ENCODE measurements at places on chromosomes 5 and 9.

DNA sequence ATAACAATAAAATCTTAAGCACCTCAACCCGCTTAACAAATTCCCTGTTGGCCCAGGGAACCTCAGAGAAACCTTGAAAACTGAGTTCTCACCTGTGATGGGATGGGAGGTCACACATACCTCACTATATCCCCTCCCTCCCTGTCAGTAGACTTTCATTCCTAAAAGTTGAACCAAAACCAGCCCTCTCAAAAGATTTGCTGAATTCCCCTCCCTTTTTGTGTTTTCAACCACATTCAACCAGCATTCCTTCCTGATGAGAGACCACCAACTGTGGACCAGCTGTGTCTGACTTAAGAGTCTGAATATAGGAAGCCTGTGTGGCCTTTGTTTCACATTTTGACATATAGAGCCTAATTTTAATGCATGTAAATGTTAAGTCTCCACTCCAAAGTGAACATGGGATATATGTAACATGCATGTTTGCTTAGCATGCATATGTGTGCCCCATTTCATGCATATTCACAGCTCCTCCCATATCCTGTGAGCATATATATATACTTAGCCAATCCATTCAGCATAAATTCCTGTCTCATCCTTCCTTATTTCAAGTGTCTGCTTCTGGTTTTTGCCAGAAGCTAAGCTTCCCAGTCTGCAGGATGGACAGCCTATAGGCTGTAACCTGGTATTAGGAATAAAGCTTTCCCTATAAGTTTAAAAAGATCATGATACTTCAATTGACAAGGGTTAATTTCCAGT, 604.6 kb downstream of the PTPRD start:
- DNase-seq = no peak
- no peak overlapping the region for H3K27ac ChIP-seq
- no peaks in the 10 kb centered on the region for H3K4me1 ChIP-seq
- H3K4me3 ChIP-seq = no peak overlapping the region
- no peaks in the 10 kb centered on the region for H3K27me3 ChIP-seq

GRCh38 chr5:74403771-74404170, 236.8 kb downstream of the ENC1 start:
- H3K27ac ChIP-seq = no peak overlapping the region
- no peak for DNase-seq
- peaks cover 11% of the 10 kb centered on the region for H3K4me1 ChIP-seq
- H3K36me3 ChIP-seq = no peaks in the 10 kb centered on the region
- no peaks in the 10 kb centered on the region for H3K27me3 ChIP-seq

DNA sequence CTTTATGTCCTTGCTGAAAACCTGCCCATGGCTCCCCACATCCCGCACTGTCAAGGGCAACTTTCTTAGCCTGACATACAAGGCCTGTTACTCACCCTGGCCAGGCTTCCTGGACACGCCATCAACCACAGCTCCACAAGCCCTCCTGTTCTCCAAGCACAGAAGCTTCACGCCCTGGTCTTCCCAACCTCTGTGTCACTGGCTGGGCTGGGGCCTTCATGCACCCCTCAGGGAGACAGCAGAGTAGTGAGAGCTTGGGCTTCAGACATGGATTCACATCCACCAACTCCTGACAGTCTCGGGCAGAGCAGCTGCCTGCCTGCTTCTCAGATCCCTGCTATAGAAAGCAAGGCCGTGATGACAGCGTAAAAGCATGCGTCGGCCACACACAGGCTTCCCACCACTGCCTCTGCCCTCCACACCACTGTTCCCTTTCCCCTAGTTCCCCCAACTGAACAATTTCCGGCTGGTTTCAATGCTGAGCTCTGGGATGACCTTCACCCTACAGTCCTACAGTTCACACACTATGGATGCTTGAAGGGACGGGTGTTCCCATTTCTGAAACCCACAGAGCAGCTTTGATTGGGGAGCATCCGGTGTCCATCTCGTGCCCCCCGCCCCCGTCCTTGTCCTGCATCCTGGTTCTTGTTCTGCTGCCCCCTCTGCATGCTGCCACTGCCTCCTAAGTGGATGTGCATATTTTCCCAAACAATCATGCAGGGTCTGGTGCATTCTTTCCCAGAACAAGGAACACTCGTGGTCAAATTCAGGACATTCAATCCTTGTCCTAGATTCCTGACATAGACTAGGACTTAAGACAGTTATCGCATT, 33.4 kb upstream of the ADAMTS2 start:
- H3K36me3 ChIP-seq = no peaks in the 10 kb centered on the region
- peak overlapping the region; percentile 64 for H3K27ac ChIP-seq
- no peak overlapping the region for H3K4me3 ChIP-seq
- no peak for DNase-seq
- peaks cover 4% of the 10 kb centered on the region for H3K27me3 ChIP-seq
- H3K4me1 ChIP-seq = no peaks in the 10 kb centered on the region

DNA sequence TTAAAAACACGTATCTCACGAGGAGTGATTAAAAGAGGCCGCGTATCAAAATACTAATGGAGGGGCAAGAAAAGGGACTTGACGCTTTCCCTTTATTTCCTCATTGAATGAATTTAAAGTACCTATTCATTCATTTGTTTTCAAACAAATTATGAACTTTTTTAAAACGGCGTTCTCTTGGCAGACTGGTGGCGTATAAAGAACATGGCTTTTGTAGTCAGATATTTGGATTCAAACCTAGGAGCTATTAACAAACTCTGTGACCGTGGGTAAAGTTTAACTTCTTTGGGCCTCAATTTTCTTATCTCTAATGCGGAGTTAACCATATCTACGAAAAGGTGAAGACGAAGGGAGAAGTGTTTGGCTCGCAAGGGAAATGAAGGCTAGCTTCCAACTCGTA, 876 bp downstream of the CAAP1 start:
- H3K27me3 ChIP-seq = peaks cover 8% of the 10 kb centered on the region
- peaks cover 9% of the 10 kb centered on the region for H3K36me3 ChIP-seq
- H3K4me1 ChIP-seq = peaks cover 9% of the 10 kb centered on the region
- H3K4me3 ChIP-seq = peak overlapping the region; percentile 99
- no peak for DNase-seq

- no peak overlapping the region for H3K4me3 ChIP-seq
- H3K36me3 ChIP-seq = no peaks in the 10 kb centered on the region
- no peaks in the 10 kb centered on the region for H3K4me1 ChIP-seq
- H3K27me3 ChIP-seq = no peaks in the 10 kb centered on the region
- H3K27ac ChIP-seq = no peak overlapping the region
- no peak for DNase-seq
These were observed 95.0 kb downstream of the APBA1 start for GRCh38 chr9:69577123-69577522.

- peaks cover 13% of the 10 kb centered on the region for H3K4me1 ChIP-seq
- no peak overlapping the region for H3K27ac ChIP-seq
- peaks cover 3% of the 10 kb centered on the region for H3K36me3 ChIP-seq
- H3K27me3 ChIP-seq = peaks cover 5% of the 10 kb centered on the region
These were observed 147.5 kb upstream of the ERCC6L2 start for GRCh38 chr9:95727947-95728520.

DNA sequence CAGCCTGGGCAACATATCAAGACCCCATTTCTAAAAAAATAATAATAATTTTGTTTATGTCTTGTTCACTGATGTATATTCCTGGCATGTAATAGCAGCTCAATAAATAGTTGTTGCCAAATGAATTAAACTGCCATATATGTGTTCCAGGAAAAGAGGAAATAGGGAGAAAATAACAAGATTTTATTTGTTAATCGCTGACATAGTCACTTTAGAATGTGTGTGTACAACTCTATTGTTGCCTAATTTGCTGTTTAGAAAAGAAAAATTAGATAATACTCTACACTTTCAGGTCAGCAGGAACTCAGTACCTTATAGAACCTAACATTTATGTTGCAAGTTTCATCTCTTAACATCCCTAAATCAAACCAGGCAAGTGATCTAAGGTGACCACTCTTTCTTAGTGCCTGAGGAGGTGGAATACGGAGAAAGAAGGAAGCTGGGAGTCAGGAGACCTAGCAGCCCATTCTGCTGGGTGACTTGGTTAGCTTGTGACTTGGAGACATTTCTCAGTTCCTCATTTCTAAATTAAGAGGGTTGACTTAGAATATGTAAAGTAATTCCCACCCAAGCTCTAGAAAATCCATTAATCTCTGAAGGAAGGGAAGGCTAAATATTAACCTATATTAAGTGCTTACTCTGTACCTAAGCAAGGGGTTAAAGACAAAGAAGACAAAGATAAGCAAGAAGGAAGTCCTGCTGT, 110.3 kb upstream of the IQGAP2 start:
- no peaks in the 10 kb centered on the region for H3K36me3 ChIP-seq
- no peaks in the 10 kb centered on the region for H3K27me3 ChIP-seq
- H3K4me3 ChIP-seq = no peak overlapping the region
- H3K4me1 ChIP-seq = peaks cover 4% of the 10 kb centered on the region

GRCh38 chr9:79940919-79941318, 369.2 kb downstream of the TLE4 start:
- no peak overlapping the region for H3K27ac ChIP-seq
- no peaks in the 10 kb centered on the region for H3K27me3 ChIP-seq
- peaks cover 8% of the 10 kb centered on the region for H3K4me1 ChIP-seq
- no peak overlapping the region for H3K4me3 ChIP-seq

GRCh38 chr5:75510417-75510835, 1.0 kb downstream of the CERT1 start:
- DNase-seq = no peak
- peaks cover 8% of the 10 kb centered on the region for H3K36me3 ChIP-seq
- H3K27ac ChIP-seq = peak overlapping the region; percentile 9
- H3K4me3 ChIP-seq = peak overlapping the region; percentile 97
- peaks cover 18% of the 10 kb centered on the region for H3K4me1 ChIP-seq
- H3K27me3 ChIP-seq = peaks cover 8% of the 10 kb centered on the region

DNA sequence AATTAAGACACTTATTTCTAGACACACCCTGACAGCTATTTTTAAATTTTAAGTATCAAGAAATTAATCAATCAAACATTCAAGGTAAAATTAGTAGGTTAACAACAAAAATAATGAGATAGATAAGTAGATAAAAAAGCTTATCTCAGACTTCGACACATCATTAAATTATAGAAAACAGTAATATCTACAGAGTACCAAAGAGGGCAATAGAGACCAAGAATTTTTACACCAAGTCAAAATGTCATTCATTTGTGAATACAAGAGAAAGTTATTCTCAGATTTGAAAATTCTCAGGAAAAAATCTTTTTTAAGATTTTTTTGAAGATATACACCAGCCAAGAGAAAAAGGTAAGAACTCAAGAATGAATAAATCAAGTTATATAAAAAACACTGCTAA, 445.6 kb downstream of the ACTL7B start:
- peaks cover 9% of the 10 kb centered on the region for H3K4me1 ChIP-seq
- DNase-seq = no peak
- peaks cover 2% of the 10 kb centered on the region for H3K27me3 ChIP-seq
- no peak overlapping the region for H3K27ac ChIP-seq
- H3K36me3 ChIP-seq = no peaks in the 10 kb centered on the region

GRCh38 chr5:57113481-57113880, 60.4 kb upstream of the GPBP1 start:
- H3K36me3 ChIP-seq = no peaks in the 10 kb centered on the region
- H3K4me1 ChIP-seq = no peaks in the 10 kb centered on the region
- H3K27ac ChIP-seq = no peak overlapping the region

DNA sequence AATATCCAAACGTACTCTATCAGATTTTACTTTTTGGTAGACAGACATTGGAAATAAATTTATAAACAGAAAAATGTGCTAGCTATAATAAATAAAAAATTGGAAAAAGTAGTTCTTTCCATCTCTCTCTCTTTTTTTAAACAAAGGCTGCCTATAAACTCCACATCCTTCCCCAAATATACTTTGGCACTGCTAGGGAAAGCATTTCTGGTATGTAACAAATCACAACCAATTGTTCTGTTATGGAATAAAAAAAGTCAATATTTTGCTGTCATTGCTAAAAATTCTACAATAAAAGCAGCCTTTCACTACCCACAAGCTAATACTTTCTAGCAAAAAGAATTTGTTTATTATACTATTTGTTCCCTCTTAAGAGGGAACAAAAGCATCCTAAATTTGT, 169.2 kb upstream of the TARS1 start:
- peaks cover 56% of the 10 kb centered on the region for H3K4me1 ChIP-seq
- no peaks in the 10 kb centered on the region for H3K36me3 ChIP-seq
- DNase-seq = no peak
- no peaks in the 10 kb centered on the region for H3K27me3 ChIP-seq
- H3K27ac ChIP-seq = no peak overlapping the region
- H3K4me3 ChIP-seq = no peak overlapping the region

DNA sequence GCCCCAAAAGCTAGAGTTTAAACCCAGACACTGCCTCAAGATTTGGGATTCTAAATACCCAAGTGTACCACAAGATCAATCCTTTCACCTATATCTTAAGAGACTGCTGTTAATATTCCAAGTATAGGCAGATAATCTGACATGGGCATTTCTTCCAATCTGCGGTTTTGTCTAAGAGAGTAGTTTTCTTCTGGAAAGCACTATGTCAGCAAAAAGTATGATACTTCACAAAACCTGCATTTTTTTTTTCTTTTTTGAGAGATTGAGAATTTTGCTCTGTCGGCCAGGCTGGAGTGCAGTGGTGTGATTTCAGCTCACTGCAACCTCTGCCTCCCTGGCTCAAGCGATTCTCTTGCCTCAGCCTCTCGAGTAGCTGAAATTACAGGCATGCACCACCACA, 190.7 kb upstream of the TYRP1 start:
- H3K27ac ChIP-seq = no peak overlapping the region
- no peak for DNase-seq
- H3K4me1 ChIP-seq = no peaks in the 10 kb centered on the region
- H3K4me3 ChIP-seq = no peak overlapping the region
- peaks cover 3% of the 10 kb centered on the region for H3K27me3 ChIP-seq

DNA sequence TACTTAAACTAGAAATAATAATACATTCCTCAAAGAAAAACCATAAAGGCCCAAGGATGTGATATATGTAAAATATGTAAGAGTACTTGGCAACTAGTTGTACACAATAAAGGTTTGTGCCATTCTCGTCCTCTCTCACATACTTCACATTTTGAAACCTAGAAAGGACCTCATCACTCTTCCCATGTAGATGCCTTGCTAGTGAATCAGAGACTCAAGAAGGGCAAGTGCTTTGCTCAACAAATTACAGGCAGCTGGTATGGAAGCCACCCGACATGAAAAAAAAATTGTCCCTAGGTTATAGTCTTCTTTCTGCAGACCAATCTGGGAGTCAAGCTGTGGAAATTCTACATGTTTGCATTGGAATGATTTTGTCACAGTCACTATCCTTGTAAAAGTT, 31.7 kb downstream of the ADRB2 start:
- DNase-seq = no peak
- H3K27me3 ChIP-seq = no peaks in the 10 kb centered on the region
- H3K36me3 ChIP-seq = no peaks in the 10 kb centered on the region
- no peak overlapping the region for H3K4me3 ChIP-seq

DNA sequence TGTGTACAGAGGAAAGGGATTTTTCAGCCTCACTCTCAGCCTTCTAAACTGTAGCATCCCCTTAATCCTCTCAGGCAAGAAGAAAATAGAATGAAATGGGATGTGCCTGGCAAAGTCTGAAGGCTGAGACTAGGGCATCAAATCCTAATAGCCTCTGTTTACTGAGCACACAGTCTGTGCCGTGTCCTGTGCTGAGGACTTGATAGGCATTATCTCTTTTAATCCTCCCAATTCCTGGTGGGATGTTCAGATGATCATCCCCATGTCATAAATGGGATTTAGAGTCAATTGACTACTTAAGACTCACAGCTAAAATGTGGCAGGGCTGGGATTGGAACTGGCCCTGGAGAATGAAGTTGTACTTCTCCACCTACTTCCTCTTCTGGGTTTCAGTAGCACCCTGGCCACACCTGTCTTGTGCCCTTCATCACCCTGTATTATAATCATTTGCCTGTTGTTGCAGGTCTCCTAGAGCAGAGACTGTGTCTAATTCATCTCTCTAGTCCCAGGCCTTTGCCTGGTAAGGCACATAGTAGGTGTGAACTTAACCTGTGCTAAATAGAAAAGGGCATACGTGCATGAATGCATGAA, 81.0 kb downstream of the WWC1 start:
- H3K4me1 ChIP-seq = no peaks in the 10 kb centered on the region
- H3K36me3 ChIP-seq = no peaks in the 10 kb centered on the region
- H3K27ac ChIP-seq = no peak overlapping the region
- no peak for DNase-seq
- H3K27me3 ChIP-seq = peaks cover 1% of the 10 kb centered on the region

All from endothelial cell (in vitro differentiated cells).